CD4-positive, alpha-beta T cell treated with Interferon alpha-2 for 1 hour (primary cell): ENCODE measurements at places on chromosomes 4 and X.

- DNase-seq, result no peak
Observed at GRCh38 chr4:143599827-143600226, 86.3 kb downstream of the SMARCA5 start.

- no peak for DNase-seq
Observed at GRCh38 chr4:7073526-7074390, 5.9 kb upstream of the GRPEL1 start.

- DNase-seq, result no peak
Observed at GRCh38 chr4:98603683-98604521, 54.5 kb downstream of the TSPAN5 start.

DNA sequence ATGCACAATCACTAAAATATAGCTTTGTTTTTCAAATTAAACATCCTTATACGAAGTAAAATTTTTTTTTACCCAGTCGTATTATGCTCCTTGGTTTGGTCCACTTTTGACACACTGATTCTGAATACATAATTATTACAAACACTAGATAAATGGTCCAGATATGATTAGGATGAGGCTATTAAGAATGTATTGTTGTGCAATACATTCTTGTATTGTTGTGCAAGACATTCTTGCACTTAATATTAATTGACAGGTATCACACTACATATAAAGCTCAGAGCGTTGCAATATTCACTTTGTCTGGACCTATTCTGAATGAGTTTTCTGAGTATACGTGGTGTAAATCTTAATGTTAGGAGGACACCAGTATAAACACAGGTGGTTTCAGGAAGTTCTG is 464.0 kb downstream of the CFAP47 start:
- DNase-seq, result no peak

- no peak for DNase-seq
Observed at GRCh38 chr4:178347111-178347510, 904.9 kb upstream of the AGA start.

DNA sequence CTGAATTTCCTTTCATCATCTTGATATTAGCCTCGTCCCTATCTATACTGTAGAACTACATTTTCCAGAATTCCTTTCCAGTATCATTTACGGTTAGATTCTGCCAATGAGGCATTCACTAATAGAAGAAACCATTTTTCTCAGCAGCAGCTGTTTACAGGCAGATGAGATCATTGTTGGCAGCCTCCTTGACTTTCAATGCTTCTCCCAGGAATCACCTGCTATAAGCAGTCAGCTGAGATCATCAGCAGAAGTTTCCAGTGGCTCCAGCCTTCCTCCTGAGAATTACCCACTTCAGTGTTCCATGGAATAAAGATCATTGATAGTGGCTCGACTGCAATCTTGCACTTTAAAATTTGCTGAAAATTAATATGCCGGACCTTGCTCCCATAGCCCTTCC is 157.3 kb upstream of the TET2 start:
- DNase-seq, result no peak

DNA sequence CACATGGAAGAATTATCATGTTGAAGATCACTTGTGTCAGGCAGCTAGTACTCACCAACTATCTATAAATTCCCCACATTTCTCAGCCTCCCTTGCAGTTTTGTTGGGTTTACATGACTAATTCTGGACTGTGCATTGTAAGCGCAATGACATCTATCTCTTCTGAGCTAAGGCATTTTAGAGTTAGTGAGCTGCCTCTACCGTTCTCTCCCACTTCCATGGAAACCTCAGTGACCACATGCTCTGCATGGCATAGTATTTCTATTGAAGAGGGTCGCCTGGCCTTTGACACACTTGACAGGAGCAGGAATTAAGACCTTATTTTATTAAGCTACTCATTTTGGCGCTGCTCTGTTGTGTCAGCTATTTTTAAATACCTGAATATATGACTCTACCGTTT is 67.5 kb upstream of the NPY2R start:
- DNase-seq, result no peak

GRCh38 chr4:174058846-174059245 is 224.6 kb downstream of the FBXO8 start:
- DNase-seq, result no peak

DNA sequence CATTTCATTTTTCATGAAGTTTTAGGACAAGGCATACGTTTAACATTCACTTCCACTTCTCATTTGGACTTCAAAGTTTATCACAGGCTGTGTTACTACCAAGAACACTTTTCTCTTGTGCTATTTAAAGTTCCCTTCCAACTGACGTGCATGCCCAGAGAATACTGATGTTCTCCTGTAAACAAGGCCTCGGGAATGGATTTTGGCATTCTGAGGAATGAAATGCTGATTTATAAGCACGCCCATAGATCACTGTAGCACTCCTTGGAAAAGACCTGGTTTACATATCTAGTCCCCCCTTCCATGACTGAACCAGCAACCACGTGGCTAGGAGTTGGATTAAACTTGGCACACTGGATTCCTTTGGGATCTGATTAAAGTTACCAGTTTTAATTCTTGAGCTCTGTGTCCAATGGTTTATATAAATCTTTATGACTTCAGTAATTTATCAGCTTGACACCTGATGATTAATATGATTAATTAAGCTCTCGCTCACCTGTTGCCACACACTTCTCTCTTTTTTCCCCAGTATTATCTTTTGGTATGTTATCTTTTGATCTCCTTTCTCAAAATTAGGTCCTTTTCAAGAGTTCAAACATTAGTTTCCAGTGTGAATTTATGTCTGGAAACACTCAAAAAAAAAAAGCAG is 122.4 kb upstream of the HAND2 start:
- no peak for DNase-seq

DNA sequence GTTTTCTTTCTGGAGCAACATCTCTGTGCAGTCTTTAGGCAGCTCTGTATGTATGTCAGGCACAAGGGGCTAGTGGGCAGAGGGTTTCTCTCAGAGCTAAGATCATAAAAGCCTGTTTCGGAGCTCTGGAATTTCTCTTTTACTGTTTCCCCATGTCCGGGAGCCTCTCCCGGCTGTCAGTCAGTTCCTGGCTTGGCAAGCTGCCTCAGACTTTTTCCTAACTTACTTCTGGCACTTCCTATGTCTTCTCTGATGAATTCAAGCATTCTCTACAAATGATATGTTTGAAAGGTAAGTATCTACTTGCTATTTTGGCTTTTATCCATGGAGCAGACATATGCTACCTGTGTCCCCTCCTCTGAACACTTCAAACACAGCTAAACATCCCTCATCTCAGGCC is 129.3 kb upstream of the PGRMC2 start:
- no peak for DNase-seq

- no peak for DNase-seq
Observed at GRCh38 chr4:117324851-117325491, 239.6 kb upstream of the TRAM1L1 start.

DNA sequence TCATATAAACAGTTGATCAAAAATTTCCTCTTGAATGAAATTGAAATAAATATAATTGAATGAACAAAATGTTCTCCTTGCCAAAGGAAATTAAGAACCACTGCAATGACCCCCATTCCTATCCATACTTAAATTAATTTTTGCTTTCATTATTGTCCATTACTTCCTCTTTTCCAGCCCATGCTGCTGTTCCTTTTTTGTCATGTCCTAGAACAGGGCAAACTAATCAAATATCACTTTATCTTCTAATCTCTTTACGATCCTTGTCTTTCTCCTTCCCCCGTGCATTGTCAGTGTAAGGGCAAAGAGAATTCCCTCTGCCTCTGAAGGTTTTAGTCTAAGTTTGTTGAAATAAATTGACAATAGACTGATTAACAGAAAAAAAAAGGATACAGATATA is 203.0 kb downstream of the CENPC start:
- DNase-seq, result no peak

GRCh38 chr4:152010710-152011079 is 249.9 kb upstream of the GATB start:
- no peak for DNase-seq

DNA sequence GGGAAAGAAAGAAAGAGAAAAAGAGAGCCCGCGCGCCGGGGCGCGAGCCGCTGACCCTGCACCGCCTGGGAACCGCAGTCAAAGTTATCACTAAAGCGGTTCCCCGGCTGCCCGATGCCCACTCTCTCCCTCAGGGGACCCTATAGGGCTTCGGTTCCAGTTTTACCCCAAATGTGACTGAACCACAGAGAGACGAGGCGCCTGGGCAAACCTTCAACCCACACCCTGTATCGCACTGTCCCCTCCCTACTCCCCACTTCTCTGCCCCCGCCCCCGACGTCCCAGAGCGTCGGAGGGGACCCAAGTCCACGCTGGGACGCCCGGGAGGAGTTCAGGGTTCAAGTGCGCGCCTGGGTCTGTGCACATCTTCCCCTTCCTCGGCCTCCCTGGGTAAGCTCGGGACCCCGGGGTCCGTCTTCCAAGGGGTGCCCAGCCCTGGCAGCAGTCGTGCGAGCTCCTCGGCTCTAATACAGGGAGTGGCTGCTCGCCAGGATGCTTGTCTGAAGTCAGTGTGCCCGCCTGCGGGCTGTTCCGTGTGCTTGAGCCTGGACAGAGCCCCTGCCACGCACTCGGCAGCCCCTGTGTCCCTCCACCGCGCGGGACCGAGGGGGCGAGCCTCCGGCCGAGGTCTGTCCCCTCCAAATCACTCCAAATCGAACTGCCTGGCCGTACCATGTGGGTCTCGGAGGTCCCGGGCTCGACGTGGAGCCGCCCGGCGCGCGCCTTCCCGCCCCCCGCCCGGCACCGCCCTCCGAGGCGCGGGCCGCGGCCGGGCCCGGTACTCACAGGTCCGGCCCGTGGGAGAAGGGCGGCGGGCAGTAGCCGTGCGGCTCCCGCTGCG is 960 bp downstream of the TRPC3 start:
- DNase-seq, result peak; percentile 18

DNA sequence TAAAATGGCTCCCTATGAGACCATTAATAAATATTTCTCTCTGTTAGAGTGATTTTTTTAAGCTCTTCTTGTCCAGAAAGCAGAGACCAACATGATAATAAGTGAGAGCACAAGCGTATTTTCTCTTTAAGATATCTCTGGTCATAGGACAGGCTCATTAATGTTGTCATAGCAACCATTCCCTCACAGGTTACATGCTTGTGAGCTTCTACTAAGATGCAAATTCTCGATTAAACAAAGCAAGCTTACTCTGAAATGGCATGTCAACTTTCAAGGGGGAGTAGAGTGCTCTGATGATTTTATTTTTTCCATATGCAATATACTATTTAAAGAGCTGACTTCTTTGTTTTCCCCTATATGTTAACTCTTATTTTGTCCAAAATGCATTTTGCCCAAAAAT is 487.2 kb upstream of the LCORL start:
- no peak for DNase-seq

- DNase-seq, result peak; percentile 49
Observed at GRCh38 chr4:1628892-1629698, 55.0 kb downstream of the FAM53A start.

DNA sequence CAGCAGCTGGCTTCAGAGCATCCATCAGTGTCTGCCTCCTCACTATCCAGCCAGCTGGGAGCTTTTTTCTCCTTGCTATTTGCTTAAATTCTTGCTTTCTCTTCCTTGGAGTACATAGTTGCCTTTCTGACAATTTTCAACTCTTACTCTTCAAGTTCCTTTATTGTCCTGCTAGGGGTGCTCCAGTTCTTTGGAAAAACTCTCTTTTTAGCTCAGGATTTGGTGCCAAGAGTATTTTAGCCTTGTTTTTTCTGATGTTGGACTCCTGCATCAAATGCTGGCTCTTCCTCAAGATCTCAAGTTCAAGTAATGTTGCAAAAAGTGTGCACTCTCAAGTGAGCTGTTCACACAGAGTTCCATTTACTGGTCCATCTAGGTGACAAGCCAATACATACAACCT is 126.4 kb downstream of the KDR start:
- DNase-seq, result no peak

GRCh38 chr4:41943506-41943905 is 8.3 kb downstream of the TMEM33 start:
- no peak for DNase-seq

DNA sequence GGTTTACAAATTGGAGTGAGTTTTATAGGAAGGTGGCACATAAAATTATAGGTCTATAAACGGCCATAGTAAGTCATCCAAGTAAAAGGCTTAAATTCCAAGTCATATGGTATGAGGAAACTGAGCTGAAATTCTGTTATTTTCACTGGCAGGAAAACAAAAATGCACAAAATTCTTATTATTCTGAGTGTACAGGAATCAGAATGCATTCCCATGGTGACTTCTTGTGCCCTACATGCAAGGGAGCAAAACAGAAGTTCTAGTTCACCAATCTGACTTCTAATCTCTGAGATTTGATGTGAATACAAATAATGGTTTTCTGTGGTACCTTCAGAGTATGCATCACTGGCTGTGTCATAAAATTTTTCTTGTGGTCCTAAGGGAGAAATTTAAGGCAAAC is 102.9 kb downstream of the CLCN4 start:
- DNase-seq, result no peak

DNA sequence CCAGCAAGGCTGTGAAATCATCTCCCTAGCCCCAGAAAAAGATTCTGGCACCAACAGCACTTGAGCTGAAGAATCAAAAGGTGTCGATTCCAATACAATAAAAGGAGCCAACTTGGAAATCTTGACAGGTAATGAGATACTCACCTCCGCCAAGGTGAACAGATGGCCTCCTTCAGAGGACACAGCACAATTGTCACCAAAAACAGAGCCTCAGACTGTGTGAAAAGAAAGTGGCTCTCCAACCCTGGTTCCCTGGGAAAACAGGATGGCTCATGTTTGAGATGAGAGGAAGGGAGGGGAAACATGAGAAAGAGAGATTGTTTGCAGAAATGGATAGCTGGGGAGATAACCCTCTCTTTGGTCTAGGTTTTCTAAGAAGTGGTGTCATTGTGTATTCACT is 168.9 kb downstream of the HS3ST1 start:
- no peak for DNase-seq

- no peak for DNase-seq
Observed at GRCh38 chr4:184358521-184359232, 115.7 kb downstream of the IRF2 start.

- DNase-seq, result no peak
Observed at GRCh38 chr4:11746734-11747133, 318.0 kb upstream of the HS3ST1 start.

DNA sequence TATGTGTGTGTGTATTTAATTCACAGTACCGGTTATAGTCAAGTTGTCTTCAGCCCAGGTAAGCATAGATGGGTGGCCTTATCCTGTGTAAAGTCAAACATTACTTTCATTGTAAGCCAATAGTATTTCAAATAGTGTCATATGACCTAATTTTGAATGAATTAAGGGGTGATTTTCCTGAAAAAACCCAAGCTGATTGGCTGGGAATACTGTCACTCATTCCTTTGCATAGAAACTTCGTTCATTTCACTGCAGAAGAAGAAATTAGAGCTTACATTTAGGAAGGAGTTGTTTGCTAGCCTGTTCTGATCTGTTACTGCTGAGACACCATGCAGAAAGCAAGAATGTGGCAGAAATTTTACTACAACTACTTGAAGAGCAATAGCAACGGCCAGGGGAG is 45.4 kb downstream of the SMARCAD1 start:
- no peak for DNase-seq

- no peak for DNase-seq
Observed at GRCh38 chr4:156686120-156686519, 285.5 kb downstream of the PDGFC start.
